ENCODE measurements at places on chromosomes 6 and 20.

DNA sequence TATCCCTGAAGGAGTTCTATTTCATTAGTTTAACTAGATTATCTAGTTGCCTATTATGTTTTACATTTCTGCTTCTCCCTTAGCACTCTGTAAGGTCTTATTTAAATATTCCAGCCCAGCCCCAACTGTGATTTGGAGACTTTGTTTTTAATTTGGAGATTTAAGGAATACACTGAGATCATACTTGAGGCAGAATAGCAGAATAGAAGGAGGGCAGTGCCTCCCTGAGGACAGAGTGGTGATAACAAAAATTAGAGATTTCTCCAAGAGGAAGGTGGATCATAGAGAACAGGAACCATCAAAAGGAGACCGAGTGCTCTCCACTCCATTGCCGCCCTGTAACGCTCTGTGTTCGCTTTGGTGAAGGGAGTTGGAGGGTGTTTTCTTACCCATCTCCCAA lies 14.8 kb upstream of the CD164 start:
- no peak for DNase-seq

DNA sequence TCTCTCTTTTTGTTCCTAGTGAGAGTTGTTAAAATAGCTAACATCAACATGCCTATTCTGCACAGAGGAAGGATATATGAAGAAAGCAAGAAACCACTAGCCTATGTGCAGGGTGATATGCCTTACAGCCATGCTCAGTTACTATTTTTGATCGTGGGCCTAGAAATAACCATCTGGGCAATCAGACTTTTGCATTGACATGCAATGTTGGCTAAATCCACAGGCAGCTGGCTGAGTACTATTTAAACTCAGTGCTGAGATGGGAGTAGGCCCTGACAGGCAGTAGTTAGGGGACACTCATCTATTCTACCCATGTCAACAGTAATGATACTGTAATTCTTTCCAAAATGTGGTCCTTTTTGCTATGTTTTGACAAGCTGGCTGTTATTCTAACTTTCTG lies 89.6 kb downstream of the HDGFL1 start:
- no peak for DNase-seq

GRCh38 chr6:134740473-134741199 lies 209.3 kb downstream of the ALDH8A1 start:
- DNase-seq, result no peak

DNA sequence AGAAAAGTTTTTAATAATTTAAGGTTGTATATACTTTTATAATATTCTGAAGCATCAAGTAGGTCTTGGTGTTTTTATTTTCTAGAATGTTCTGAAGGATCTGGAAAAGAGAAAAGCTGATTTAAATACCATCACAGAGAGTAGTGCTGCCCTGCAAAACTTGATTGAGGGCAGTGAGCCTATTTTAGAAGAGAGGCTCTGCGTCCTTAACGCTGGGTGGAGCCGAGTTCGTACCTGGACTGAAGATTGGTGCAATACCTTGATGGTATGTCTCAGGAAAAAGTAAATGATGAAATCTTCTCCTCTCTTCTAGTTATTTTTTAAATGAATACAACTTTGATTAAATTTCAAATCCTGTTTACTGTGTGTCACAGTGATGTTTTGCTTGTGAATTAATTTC lies 225.7 kb downstream of the UTRN start:
- DNase-seq, result no peak

DNA sequence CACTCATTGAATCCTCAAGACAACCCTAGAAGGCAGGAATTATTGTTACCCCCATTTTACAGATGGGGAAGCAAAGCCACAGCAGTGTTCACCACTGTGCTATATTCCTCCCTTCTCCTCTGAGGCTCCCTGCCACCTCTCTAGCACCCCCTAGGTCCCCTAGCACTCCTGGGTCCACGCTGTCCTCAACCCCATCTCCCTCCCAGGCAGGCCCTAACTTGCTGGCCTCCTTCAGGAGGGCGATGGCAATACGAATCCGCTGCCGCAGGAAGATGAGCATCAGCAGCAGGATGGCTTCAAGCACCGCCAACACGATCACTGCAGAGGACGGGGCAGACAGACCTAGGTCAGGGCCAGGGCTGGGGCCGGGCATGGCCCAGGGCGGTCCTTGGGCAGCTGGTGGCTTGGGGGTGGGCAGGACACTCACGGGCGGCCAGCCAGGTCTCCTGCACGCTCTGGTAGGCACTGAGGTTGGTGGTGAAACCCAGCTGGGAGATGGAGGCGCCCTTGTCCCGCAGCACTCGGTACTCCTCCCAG lies 7.8 kb upstream of the NEU1 start:
- no peak for DNase-seq

GRCh38 chr20:5136096-5136495 lies 9.3 kb downstream of the CDS2 start:
- DNase-seq, result no peak

DNA sequence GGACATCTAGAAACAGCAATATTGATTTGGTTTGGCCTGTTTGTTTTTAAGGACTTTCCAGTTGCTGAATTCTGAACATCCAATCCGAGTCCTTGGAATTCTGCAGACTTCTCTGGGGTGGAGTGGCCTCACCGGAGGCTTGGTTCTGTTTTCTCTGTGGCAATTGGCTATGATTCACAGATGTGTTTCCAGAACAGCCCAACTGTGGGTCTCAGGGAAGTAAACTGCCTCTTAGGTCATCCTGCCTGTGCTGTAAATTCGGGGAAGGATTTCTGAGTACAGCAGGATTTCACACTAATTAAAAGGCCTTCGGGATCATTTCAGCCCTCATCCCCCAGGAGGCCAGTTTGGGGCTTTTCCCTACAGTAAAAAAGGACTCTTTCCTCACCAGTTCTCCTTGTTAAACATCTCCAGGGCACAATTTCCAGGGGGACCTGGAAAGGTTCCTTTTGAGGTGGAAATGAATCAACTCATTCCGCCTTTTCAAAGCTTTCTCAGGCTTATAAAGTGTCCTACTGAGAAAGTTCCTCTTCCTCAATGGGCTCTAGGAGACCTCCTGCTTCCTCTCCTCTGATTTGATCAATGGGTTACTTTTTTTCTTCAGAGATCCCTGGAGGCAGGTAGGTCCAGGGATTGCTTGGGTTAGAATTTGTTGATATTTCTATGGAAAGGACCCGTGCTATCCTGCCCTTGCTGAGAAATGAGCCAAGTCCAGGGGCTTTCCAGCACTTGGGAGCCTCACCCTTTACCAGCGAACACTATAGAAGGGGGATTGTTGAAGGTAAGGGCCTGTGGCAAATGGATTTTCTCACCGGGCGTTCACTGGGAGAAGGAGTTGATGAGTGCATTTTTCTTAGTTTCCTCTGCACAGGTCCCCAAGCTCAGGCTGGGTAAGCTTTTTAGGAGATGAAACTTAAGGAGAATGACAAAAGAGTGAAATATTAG lies 114.6 kb downstream of the CLIC5 start:
- no peak for DNase-seq

GRCh38 chr6:147248859-147249258 lies 44.6 kb downstream of the STXBP5 start:
- no peak for DNase-seq
